Heart left ventricle (tissue), 16 donors: ENCODE measurements at places on chromosomes 3 and 15. TPM values are rescaled to one million over a fixed set of nuclear protein-coding genes. Genes with fewer than 3 reads are reported as not detected.

- DNase-seq, result no peak
These were observed 377.7 kb upstream of the AGTR1 start for GRCh38 chr3:148319960-148320359.

- DNase-seq, result peak; percentile 92
These were observed at the start of gene FYTTD1 for GRCh38 chr3:197749601-197750395. Gene FYTTD1 (plus strand): TSS chr3:197749883. CDS start chr3:197749972, 89 bp downstream.

Gene SLC51A
- total RNA-seq, result not detected

GRCh38 chr3:122188737-122189136 lies 5.3 kb downstream of the CASR start:
- no peak for DNase-seq

Gene AEN
- total RNA-seq, result 7.9 TPM

GRCh38 chr15:32124726-32125125 lies 94.4 kb downstream of the CHRNA7 start:
- DNase-seq, result no peak

DNA sequence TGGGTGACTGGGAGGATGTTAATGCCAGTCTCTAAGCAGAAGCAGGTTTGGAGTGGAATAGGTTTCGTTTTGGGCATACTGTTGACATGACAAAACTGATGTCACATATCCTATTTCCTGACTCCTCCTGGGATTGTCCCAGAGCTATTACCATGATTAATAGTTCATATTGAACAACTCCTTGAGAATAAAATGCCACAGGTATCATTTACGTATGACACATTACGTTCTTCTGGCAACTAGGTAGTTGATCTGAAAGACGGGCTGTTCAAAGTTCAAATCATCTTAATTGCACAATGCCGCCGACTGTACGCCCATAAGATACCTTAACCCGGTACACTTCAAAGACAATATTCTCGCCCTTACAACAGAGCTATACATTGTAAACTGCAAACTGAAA lies 1.4 kb upstream of the RAB5A start:
- DNase-seq, result no peak

Gene RTP4
- total RNA-seq, result 1.0 TPM

Gene MEX3B
- total RNA-seq, result 3.3 TPM

DNA sequence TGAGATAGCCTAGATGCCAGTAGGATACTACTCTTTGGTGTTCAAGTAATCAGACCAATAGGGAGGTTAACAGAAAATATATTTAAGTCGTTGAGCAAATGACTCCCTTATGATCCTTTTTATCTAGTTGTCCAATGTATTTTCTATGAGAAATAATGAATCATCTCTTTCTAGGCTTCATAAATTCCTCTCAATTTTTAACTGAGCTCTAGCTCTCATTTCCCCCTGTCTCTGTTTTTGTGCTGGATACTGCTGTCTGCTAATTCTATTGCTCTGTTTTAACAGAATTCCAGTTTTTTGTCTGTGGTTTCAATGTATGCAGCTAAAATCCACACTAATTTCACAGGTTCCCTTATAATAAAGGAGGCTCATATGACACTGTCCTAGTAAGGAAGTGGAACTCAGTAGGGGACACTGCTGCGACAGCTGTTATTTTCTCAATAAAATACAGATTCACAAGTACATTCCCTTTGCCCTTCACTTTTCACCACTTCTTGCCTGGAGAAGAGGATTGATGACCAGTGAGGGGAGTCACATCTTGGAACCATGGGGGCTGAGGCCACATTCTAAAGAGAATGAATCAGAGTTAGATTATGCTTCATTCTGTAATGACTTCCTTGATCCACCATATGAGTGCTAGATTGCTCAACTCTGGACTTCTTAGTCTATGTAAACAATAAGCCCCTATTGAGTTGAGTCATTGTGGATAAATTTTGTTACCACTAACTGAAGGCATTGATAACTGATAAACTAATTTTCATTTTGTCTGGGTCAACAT lies 558.7 kb upstream of the KCNMB2 start:
- DNase-seq, result no peak

GRCh38 chr15:91855684-91856489 lies 2.4 kb downstream of the SLCO3A1 start:
- no peak for DNase-seq

DNA sequence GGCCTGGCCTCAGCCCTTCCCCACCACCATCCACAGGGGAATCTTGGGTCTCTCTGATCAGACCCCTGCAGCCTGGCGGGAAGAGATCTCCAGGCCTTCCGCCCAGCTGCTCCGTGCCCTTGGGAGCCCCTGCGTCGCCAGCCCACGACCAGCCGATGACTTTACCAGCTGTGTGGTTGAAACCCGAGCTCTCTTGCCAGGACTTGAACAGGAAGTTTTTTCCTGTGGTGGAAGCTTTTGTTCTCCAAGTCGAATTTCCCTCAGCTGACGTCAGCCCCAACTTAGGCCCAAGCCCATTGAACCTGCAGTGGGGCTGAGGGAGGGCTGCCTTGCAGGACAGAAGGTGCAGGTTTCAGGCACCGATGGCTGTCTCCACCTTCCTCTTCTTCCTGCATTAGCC lies 51.7 kb upstream of the SMAD3 start:
- DNase-seq, result peak; percentile 71
